ENCODE measurements at places on chromosomes 4 and X.

DNA sequence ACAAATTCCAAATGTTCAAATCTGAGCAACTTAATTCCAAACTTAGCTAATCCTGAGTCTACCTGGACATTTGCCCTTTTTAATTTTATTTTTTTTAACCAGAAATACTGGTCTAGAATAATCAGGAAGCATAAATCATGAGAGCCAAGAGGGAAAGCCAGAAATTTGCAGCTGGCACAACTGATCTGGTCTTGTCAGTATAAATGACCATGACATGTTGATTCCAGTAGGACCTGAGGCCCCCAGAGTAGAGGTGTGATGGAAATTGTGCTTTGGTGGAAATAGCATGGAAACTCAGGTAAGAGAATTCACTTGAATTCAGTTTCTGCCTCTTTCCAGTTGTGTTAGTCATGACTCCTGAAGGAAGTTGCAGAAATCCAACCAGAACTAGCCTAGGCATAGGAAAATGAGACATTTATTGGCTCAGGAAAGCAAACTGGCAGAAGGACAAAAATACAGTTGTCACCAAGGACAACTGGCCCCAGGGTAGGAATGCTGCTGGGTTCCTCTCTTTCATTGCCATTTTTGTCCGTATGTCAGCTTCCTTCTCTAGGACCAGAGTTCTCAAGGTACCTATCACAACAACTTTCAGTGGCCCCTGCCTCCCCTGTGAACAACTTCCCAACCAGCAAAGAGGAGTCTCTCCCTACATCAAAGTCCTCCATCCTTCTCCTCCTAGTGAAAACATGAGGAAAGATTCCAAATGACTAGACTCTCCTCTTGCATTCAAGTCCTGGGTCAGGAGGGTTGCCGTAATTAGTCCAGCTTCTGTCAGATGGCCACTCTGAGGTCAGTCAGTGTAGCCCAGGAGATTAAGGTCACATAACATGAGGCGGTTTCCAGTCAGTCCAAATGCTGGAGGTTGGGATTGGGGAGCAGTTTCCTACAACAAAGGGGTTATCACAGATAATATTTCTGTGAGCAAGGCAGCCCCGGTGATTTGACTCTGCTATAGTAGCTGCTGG lies 29.3 kb upstream of the MYOZ2 start:
- no peak for DNase-seq

DNA sequence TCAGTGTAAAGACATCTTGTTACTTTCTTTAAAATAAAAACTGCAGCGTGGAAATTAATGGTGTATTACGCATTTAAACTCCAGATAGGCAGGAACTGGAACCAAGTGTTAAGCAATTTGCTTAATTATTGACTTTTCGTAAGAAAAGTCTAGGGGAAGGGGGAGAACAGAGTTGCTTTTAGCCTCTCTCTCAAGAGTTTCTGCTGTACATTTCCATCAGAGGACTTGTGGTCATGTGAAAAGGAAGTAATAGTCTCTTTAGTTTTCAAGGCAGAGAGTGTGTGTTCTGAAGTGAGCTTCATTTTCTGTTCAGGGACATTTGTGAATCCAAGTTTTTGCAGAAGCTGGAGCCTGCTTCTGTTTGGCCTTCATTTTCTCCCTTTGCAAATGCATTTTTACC lies 127.2 kb downstream of the UBE2K start:
- DNase-seq: no peak

DNA sequence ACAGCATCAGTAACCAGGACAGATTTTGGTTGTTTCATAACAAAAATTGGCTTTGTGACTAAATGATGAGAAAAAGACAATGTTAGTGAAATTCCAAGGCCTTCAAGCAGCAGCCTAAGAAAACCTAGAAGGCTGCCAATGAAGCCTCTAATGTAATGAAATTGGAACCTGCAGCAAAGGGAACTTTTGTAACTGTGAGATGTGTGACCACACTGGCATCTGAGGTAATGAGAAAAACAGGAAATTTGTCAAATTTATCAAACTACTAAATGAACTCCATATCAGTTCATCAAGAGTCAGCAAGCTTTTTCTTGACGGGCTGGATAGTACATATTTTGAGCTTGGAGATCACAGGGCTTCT lies 30.4 kb upstream of the EMCN start:
- no peak for DNase-seq

- no peak for DNase-seq
Observed at GRCh38 chrX:121360280-121360679, 312.9 kb downstream of the GLUD2 start.

DNA sequence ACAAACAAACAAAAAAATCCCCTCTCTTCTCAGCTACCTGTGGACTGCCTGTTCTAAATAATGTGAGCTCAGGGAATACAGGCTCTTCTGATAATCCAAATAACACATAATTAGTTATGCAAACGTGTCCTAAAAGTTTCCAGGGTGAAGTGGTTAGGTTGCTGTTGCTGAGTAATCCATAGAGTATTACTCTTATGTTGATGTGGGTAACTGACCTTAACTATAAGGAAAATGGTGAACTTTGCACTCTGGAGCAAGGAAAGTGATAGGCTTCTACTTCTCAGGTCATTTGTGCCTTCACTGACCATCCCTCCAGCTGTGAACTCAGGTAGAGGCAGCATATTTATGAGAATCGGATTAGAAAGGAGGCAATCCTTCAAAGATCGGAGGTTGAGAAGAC lies 19.9 kb downstream of the MSN start:
- DNase-seq: no peak

- DNase-seq: no peak
Observed at GRCh38 chrX:124232523-124233201, 99.8 kb upstream of the TEX13D start.

GRCh38 chr4:121278811-121279368 lies 101.9 kb downstream of the QRFPR start:
- DNase-seq: peak; percentile 33

DNA sequence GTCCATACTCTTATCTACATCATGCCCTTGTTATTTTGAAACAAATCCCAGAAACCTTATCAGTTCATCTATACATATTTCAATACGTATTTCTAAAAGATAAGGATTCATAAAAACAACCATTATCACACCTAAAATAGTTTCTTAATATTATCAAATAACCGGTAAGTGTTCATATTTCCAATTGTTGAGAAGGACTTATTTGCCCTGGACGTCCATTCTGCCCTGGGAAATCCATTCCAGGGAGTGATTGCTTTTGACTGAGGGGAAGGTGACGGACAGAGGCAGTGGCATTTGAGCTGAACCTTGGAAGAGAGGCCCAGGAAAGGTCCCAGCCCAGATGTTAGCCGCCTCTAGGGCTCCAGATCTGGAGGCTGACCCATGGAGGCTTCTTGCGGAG lies 49.6 kb downstream of the STARD8 start:
- DNase-seq: no peak

- DNase-seq: no peak
Observed at GRCh38 chr4:163878336-163879121, 384.0 kb downstream of the TMA16 start.

- DNase-seq: no peak
Observed at GRCh38 chrX:130330706-130331105, 9.0 kb upstream of the SLC25A14 start.

GRCh38 chrX:133918361-133918771 lies 67.0 kb downstream of the GPC3 start:
- no peak for DNase-seq

- peak; percentile 35 for DNase-seq
Observed at GRCh38 chr4:56301181-56301996, 85.9 kb downstream of the AASDH start.

DNA sequence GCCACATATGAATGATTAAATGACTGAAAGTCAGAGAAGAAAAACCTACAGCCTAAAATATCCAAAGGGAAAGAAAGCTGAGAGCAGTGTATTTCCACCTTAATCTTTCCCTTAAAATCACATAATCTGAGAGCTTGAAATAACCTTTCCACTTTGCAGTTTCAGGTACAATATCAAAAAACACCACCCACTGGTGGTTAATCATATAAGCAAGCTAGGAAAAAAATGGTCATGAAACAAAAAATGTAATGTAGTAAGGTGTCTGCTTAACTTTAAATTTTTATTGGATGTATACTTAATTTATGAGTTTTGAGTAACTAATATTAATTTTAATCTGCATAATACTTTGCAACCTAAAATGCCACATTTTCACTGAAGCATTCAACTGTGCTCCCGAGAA lies 3.2 kb downstream of the PRDM5 start:
- DNase-seq: no peak

GRCh38 chr4:17785858-17786257 lies 4.4 kb upstream of the FAM184B start:
- no peak for DNase-seq

DNA sequence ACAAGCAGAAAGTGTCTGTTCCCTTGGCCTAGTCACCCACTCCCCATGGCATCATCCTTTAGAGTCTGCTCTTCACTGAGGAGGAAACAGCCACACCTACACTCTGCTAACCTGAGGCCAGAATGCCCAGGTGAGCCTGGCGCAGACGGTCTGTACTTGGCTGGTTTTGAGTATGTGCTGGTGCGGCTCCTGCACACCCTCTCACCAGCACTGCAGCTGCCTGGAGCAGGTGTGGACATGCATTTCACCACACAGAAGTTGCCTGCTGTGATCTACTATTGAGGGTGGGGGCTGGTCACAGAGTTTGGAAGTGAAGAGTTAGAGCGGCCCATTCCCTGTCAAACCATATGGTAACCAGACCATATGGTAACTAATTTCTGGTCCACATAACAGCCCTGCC lies 39.5 kb downstream of the KANTR start:
- no peak for DNase-seq

DNA sequence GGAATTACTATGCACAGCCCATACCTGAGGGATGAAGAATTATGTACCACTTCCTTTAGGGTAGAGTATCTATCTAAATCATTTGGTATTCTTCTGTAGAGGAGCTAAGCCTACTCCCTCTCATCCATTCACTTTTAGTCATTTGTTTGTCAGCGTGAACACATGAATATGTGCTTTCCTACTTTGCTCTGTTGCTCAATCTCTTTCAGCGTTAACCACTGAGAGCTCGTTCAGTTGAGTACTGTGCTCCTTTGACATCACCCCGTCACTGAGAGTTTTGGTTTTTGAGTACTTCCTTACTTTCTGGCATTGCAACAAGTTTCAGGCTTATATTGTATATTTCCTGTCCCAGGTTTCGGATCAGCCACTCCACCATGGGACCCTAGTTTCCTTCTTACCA lies 700.6 kb downstream of the NLGN4X start:
- no peak for DNase-seq

DNA sequence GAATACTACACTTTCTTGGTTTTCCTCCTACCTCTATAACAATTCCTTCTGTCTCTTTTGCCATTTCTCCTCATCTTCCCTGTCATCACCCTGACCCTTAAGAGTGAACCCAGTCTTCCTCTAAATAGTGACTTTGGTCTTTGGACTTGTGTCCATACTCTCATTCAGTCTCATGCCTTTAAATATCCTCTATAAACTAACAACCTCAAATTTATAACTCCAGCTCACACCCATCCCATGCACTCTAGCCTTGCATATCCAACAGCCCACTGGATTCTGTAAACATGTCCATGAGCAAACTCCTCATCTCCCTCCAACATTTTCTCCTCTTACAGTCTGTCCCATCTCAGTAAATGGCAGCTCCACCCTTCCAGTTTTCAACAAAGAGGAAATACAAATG lies 15.0 kb downstream of the BCLAF3 start:
- DNase-seq: no peak

DNA sequence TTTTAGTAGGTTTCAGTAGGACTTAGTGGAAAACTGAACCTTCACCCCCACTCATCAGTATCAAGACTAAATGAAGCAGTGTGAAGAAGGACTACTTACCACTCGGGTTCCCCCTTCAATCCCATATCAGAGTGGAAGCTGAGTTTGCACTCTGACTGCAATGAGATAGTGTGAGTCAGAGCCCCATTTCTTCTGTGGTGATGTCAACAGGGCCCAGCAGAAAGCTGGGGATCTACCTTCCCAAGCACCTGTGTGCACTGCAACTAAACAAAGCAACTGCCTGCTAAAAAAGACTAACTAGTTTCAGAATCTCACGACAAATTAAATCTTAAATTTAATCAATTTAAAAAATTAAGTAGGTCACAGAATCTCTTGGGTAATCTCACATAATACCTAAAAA lies 1837.0 kb upstream of the PCDH7 start:
- DNase-seq: no peak

- DNase-seq: no peak
Observed at GRCh38 chr4:120865985-120866384, 56.5 kb downstream of the PRDM5 start.

GRCh38 chrX:70434352-70434866 lies 10.2 kb upstream of the DLG3 start:
- peak; percentile 15 for DNase-seq

- DNase-seq: no peak
Observed at GRCh38 chrX:151488677-151489076, 74.8 kb upstream of the PASD1 start.

GRCh38 chr4:139889264-139889663 lies 223.6 kb downstream of the MGST2 start:
- DNase-seq: no peak

- DNase-seq: no peak
Observed at GRCh38 chrX:67334323-67334722, 209.5 kb upstream of the AR start.

DNA sequence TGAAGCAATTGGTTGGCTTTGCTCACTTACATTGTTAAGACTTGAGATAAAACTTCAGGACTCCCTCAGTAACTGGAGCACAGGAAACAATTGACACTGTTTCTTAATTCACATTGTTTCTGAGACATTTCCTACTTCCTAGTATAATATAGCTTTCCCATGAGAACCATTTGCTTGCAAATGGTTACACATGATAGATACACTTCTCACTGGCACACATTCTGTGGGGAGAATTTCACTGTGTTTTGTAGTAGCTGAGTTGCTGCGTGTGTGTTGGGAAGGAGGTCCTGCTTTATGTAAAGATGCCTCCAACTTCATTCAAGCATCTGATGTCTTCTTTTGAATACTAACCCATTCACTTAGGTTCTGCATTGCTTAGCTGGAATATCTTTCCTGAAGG lies 85.3 kb upstream of the SLC4A4 start:
- no peak for DNase-seq

DNA sequence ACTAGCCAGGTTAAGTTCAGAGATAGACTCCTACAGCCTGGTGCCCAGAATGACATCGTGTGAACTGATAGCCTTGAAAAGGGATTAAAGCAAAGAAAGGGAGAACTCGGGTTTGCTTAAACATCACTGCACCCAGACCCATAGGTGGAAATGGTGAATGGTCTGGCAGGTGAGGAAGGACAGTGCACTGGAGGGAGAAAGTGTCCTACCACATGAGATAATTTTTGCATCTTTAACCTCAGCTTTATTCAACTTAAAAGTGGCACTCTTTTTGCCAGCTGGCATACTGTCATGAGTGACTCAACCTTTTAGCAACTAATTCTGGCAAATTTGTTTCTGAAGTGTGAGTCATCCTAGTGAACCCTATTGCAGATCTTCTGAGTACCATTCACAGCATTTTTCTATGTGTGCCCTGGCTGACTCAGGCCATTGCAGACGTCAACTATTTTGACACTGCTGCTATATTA lies 53.0 kb upstream of the DAPP1 start:
- peak; percentile 50 for DNase-seq

Data from BJ (cell line).